ENCODE measurements at places on chromosomes 4 and X. TPM values are rescaled to one million over a fixed set of nuclear protein-coding genes. Genes with fewer than 3 reads are reported as not detected.

The HSPA4L gene
- total RNA-seq: 21.5 TPM

The LGI2 gene
- total RNA-seq: not detected

The TREX2 gene
- 2.4 TPM for total RNA-seq

The HSFX2 gene
- total RNA-seq: 0.26 TPM

The DOCK11 gene
- 2.0 TPM for total RNA-seq

The ZCCHC18 gene
- total RNA-seq: 0.62 TPM

The ARX gene
- 0.15 TPM for total RNA-seq

The ATP8A1 gene
- 0.80 TPM for total RNA-seq

The SATL1 gene
- total RNA-seq: not detected

DNA sequence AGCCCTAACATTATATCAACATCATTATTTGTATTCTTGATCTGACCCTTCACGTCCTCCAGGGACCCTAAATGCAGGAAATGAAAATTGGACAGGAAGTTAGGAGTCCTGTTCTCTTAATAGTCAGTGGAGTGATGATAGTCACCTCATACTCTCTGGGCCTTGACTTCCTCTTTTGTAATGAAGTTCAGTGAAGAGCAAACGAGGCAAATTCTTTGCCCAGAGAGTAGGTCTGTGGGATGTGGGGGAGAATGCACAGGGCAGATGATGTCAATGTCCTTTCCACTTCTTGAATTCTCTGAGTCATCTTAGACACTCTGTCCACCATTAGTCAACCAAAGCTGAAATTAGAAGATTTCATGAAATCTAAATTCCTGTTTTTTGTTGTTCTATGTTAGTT, 17.1 kb upstream of the GPRIN3 start:
- no peak for DNase-seq

GRCh38 chr4:152979731-152980330, 43.7 kb downstream of the FHDC1 start:
- no peak for DNase-seq

DNA sequence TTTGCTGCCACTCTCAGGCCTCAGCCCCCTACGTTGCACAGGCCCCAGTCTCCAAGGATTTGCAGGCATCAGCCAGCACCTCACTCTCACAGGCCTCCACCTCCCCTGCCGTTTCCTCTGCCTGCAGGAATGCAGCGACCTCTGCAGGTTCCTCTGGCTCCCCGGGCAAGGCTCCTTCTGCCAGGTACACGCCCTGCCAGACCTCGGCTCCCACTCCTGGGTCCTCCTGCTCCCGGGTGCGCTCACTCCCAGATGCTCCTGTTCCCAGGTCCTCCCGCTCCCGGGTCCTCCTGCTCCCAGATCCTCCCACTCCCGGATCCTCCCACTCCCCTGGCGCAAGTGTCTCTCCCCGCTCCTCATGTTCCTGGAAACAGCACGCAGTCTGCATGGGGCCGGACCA, 144.4 kb upstream of the RADX start:
- DNase-seq: no peak

- DNase-seq: no peak
Observed at GRCh38 chr4:41873380-41874295, 61.6 kb upstream of the TMEM33 start.

DNA sequence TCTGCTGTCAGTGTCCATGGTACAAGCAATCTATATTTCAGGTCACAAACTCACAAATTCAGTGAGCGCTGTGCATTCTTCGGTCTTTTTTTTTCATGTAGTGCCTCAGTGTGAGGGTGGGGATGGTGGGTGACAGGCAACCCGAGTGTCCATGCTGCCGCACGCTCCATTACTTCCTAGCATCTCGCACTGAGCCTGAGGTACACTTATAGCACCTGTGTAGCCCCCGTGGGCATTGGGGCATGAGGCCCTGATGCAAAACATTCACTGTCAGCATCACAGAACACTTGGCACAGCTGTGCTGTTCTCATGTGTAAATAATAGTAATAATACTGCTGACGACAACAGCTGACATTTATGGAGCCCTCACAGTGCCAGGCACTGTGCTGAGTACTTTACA, 31.6 kb downstream of the EVC2 start:
- no peak for DNase-seq

DNA sequence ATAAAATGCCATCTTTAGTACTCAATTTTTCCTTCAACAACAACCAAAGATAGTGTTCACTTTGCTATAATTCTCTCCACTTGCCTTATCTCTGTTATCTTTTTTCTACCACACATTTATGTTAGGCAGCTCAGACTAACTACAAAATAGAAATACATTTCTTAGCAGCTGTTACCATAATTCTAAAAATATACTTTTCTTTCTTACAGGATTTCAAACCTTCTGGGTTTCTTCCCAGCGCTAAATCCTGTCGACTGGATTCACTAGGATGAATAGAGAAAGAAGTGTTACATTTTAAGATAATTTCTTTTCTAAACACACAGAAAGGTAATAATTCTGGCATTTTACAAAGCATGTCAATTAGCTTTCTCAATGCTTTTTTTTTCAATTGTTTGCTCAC, 105.5 kb upstream of the GK2 start:
- DNase-seq: no peak

- DNase-seq: no peak
Observed at GRCh38 chr4:2044542-2045517, 14.3 kb upstream of the NAT8L start.

- DNase-seq: no peak
Observed at GRCh38 chrX:148930206-148930729, 429.9 kb downstream of the AFF2 start.

DNA sequence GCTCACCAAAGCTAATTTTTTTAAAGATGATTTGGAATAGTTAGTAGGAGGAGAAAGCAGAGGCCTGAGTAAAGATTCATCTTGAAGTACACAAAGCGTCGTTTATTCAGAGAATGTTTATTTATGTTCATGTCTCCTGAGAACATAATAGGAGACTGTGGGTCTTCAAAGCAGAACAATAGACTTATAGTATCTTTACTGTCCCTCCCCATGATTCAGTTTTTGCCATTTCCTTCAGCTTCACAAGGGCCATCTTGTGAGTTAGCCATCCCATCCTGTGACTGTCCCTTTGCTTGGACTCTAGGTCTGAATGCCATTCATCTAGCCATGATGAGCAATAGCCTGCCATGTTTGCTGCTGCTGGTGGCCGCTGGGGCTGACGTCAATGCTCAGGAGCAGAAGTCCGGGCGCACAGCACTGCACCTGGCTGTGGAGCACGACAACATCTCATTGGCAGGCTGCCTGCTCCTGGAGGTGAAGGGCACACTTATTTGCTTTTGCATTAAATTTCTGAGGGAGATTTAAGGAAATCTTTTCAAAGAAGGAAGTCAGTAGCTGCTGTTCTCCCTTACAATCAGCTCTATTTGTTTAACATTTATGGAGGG, 105.8 kb downstream of the NFKB1 start:
- DNase-seq: no peak

GRCh38 chrX:24424948-24425347, 40.1 kb upstream of the PDK3 start:
- DNase-seq: no peak

- DNase-seq: no peak
Observed at GRCh38 chrX:18964901-18965300, 19.0 kb downstream of the PHKA2 start.

- DNase-seq: no peak
Observed at GRCh38 chr4:30443289-30443688, 276.9 kb upstream of the PCDH7 start.

GRCh38 chrX:53422861-53423306, at the start of gene RIBC1:
Gene RIBC1 (plus strand): TSS chrX:53422873. CDS start chrX:53426277, 3,404 bp downstream.
- no peak for DNase-seq

DNA sequence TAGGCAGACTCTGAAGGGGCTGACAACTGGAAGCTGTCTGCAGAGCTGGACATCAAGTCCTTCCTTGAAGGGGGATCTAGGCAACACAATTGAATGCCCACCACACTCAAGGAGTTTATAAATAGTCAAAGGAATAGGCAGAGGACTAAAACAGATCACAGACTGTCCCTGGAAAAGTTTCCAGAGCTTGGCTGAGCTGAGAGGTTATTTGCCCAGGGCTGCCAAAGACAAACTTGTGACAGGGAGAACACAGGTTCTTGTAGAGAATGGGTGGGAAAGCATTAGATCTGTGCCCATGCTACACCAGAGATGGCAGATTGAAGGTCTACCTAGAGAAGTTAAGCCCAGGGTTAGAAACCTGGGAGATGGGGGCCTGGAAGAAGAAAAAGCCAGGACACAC, 344.6 kb downstream of the MID1IP1 start:
- DNase-seq: no peak

GRCh38 chr4:55979562-55979961, 30.8 kb downstream of the CEP135 start:
- DNase-seq: no peak

DNA sequence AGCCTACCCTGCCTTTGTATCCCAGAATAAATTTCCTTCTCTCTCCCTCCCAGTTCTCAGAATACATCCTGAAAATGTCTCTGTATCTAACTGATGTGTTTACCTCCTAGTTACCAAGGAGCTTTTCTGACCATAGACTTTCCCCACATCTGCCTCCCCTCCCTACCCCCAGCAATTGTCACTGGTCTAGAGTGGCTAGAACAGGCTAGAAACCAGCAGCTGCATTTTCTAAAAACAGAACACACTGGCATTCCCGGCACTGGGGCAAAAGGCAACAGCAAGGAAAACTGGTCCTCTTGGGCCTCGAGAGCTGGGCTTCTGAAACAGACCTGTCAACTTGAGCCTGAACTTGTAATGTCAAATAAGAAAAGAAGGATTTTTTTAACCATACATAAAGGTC, 16.4 kb downstream of the TASL start:
- no peak for DNase-seq

DNA sequence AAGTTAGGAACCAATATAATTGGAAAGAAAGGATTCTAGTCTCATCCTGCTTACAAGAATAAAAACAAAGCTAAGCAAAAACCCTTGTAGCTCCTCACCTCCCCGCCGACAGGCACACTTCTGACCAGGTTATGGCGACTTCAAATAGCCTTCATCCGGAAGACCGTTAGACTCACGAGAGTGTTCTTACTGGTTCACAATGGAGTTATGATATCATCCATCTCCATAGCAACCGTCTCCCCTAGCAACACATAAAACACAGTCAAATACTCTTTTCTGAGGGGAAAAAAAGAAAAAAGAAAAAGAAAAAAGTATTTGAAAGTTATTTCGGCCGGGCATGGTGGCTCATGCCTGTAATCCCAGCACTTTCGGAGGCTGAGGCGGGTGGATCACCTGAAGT, at the start of gene IL13RA2:
TSS of gene IL13RA2 (minus strand) at position 162 of the 400 bp plus-strand sequence. CDS start 347 bp downstream, outside the sequence.
- no peak for DNase-seq

DNA sequence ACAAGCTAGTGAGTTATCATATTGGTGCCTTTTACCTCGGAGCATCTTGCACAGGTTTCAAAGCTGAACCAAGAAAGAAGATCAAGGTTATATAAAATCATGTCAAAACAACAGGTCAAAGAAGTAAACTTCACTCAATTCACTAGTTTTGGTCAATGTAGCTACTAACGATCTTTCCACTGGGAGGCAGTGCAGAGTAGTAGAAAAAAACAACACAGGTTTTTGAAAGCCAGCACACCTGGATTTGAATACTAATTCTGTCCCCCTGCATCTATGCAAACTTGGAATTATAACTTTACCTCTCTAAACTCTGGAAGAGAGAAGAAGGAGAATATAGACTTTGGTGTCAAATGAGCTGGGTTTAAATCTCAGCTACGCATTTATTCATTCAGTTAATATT, 266.1 kb downstream of the GRIA3 start:
- DNase-seq: peak; percentile 5

Measured in Panc1 (cell line).